ENCODE measurements at places on chromosomes 2 and 18. TPM values are rescaled to one million over a fixed set of nuclear protein-coding genes. Genes with fewer than 3 reads are reported as not detected.

GRCh38 chr2:3430172-3430571 is 50.7 kb downstream of the TRAPPC12 start:
- DNase-seq = no peak

GRCh38 chr2:135916207-135916606 is 40.0 kb upstream of the MCM6 start:
- peak; percentile 59 for DNase-seq

Gene LIMS3
- total RNA-seq = 3.6 TPM

GRCh38 chr2:157245144-157245840 is 12.2 kb upstream of the GALNT5 start:
- DNase-seq = no peak

DNA sequence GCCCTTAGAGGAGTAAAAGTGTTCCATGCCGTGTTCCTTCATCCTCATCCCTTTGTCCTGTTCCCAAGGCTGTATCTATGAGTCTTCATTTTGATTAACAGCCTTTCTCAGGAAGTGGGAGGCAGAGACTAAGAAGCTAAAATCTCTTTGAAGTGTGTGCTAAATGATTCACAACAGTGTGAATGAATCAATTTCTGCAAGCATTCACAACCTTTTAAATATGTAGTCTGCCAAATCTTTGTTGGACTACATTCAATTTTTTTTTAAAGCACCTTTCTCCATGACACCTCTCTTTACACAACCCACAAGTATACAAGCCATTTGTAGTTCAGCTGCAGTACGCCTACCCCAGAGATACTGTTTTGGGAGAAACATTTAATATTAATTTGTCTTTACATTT is 408.6 kb upstream of the FANCL start:
- DNase-seq = no peak

- DNase-seq = no peak
Observed at GRCh38 chr18:8177330-8178016, 431.8 kb upstream of the RAB12 start.

DNA sequence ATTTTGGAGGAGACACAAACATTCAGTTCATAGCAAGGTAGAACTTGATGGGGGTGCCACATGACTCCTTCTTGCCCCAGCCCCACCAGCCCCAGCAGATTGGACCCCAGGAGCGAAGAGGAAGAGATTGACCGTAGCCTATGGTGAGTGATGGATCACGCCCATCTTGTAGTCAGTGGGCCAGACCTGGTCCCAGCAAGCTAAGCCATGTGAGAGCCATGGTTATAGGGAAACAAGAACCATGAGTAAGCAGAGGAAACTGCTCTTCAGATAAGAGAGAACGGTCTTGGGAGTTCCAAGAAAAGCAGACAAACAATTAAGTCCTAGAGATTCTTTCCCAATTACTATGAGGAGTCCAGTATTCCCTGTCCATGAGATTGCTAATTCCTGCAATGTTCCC is 4.6 kb upstream of the TCF4 start:
- DNase-seq = no peak

GRCh38 chr2:68857855-68858456 is 13.2 kb downstream of the BMP10 start:
- DNase-seq = no peak

Gene FOXD4L1
- 0.42 TPM for total RNA-seq

Gene ANKRD39
- 24.5 TPM for total RNA-seq

Gene DUSP19
- total RNA-seq = 3.3 TPM

Gene KANSL1L
- 10.7 TPM for total RNA-seq

GRCh38 chr2:179273461-179273962 is 8.9 kb upstream of the SESTD1 start:
- no peak for DNase-seq

DNA sequence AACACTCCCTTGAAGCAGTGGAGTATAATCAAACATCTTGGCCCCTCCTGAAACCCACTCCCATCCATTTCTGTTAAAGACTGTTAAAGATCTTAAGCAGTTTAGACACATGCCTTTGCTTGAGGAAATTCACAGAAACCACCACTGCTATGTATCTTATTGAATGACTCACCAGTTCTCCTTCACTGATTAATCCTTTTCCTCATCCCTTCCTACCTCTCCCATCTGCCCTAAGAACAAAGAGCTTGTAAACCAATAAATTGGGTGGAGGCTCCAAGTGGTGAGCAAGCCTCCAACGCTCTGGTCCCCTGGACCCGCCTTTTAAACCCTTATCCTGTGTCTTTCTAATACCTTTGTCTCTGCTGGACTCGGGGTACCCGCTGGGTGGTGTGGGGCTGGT is 746.1 kb downstream of the LRP1B start:
- no peak for DNase-seq

DNA sequence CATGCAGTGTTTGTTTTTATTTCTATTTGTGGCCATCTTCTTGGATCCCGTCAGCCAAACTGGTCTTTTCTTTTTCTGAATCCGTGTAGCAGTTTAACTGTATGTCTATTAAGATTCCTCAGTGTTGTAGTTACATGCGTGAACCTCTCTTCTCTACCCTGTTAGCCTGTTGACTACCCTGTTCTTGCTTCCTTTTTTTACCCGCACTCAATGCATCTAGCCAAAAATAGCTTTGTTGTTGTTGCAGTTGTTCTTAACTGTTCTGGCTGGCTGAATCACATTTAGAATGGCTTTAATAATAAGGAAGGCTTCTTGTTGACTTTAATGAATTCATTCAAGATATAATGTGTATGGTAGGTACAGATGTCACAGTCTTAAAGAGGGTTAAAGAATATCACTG is 137.1 kb downstream of the LCLAT1 start:
- no peak for DNase-seq

DNA sequence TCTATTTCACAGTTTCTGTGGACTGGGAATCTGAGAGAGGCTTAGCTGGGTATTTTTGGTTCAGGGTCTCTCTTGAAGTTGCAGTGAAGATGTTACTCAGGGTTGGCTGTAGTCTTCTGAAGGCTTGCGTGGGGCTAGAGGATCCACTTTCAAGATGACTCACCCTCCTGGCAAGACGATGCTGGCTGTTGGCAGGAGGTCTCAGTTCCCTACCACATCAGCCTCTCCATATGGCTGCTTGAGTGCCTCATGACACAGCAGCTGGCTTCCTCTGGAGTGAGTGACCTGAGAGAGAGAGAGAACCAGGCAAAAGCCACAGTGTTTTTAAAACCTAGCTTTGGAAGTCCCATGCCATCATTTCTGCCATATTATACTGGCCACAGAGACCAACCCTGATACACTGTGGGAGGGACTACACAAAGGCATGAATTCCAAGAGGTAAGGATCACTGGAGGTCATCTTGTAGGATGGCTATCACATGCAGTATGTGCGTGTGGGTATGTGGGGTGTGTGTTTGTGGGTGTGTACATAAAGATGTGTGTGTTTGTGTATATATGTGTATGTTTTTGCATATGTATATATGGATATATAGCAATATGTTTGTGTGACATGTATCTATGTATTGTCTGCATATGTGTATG is 25.1 kb downstream of the DNPEP start:
- no peak for DNase-seq

DNA sequence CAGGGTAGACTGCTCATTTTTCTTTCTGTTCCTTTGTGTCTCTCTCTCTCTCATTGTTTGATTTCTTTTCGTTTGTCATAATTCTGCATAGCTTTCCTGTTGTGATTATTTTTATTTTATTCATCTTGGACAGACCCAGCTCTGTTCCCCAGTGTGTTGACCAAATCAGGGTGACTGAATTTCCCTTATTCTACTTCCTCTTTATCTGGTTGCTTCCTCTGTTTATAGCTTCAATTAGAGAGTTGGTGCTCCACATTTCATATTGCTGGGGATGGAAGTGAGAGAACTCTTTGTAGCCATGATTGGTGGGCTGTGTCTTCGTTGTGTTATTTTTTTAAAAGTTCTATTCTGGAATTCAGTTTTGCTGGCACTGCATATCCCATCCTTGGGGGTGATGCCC is 19.1 kb downstream of the PROKR1 start:
- no peak for DNase-seq

GRCh38 chr2:99297994-99298393 is 3.0 kb downstream of the LYG1 start:
- DNase-seq = no peak

Gene CLIP4
- 69.2 TPM for total RNA-seq

GRCh38 chr18:59156316-59156715 is 16.6 kb downstream of the SEC11C start:
- no peak for DNase-seq

- no peak for DNase-seq
Observed at GRCh38 chr2:233105156-233105895, 45.2 kb downstream of the INPP5D start.

DNA sequence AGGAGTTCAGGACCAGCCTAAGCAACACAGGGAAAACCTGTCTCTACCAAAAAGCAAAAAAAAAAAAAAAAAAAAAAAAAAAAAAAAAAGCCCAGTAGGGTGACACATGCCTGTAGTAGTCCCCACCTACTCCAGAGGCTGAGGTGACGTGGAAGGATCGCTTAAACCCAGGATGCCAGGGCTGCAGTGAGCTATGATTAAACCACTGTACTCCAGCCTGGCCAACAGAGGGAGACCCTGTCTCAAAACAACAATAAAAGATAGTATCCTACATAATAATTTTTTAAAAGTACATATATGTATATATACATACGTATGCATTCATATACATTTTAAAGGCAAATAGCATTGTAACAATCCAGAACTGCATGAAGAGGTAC is 51.7 kb downstream of the SOS1 start:
- peak; percentile 44 for DNase-seq

DNA sequence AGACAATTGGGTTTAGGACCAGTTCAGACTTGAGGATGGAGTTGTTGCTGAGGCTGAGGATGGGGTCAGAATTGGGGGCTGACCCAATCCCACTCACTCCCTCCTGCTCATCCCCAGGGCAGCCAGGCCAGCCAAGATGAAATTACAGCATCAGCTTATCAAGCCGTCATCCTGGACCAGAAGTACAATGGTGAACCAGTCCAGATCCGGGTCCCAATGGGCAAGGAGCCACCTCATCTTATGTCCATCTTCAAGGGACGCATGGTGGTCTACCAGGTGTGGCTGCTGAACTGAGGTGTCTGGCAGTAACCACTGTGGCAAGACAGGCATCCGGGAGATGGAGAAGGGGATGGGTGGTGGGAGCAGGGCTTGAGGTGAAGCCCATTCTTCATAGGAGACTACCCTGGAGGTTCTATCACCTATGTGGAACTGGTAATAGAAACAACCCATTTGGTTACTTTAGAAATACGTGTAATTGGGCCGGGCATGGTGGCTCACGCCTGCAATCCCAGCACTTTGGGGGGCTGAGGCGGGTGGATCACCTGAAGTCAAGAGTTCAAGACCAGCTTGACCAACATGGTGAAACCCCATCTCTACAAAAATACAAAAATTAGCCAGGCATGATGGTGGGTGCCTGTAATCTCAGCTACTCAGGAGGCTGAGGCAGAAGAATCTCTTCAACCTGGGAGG is 13.9 kb downstream of the VIL1 start:
- DNase-seq = no peak

- no peak for DNase-seq
Observed at GRCh38 chr18:52339891-52340371, at the start of gene DCC. Gene DCC (plus strand): TSS chr18:52340197. CDS start chr18:52340788, 591 bp downstream.

- no peak for DNase-seq
Observed at GRCh38 chr18:6146307-6146661, 251.0 kb upstream of the TMEM200C start.

- DNase-seq = peak; percentile 59
Observed at GRCh38 chr2:237432484-237433092, 18.6 kb upstream of the COL6A3 start.

GRCh38 chr2:66929632-66930338 is 467.3 kb upstream of the ETAA1 start:
- DNase-seq = no peak

DNA sequence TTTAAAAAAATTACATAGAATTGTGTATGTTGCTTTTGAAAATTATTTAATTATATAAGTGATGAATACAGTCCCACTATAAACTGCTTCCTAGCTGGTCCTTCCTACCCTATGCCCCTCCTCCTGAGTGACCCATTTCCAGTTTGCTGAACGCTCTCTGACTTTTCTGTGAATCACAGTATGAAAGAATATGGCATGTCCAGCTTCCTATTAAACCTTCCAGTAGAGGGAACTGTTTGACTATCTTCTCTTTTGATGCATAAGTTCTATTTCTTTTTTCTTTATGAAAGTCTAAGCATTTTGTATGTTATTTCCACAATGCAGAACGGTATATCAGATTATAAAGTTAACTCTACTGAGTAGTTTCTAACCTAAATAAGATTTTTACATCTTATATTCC is 41.3 kb downstream of the PSMG2 start:
- DNase-seq = peak; percentile 40

DNA sequence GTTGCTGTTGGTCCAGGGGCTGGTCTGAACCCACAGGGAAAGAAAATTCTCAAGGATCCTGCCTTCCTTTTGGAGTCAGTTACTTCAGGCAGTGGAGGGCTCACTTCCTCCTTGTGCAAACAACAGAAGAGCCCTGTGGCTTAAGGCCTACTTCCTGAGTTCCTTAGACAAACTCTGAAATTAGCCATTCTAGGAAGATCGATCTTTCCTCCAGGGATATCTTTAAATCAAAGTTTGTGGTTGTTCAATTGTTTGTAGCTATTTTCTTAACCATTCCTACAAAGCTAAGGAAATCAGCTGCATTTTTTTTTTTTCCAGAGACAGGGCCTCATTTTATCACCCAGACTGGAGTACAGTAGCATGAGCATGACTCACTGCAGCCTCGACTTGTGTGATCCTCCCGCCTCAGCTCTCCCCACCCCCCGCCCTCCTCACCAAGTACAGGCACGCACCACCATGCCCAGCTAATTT is 156.0 kb downstream of the TANC1 start:
- no peak for DNase-seq

- no peak for DNase-seq
Observed at GRCh38 chr2:215299337-215299859, 12.5 kb upstream of the ATIC start.

- no peak for DNase-seq
Observed at GRCh38 chr2:211477537-211478275, 921.3 kb downstream of the CPS1 start.

DNA sequence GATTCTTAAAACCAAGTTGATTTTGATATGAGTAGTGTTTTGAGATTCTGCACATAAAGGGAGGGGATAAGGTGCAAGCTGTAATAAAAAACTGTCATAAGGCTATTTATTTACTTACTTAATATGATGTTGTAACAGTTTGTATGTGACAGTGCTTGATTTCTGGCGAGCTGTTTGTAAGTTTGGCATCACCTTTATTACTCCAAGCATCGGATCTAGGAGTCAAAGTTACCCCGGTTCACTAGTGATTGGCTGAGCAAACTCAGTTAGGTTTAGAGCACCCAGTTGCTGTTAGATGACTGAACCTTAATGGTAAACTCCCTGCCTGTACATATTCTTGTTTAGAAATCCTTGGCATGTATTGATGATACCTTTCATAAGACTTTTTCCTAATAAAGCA is 16.1 kb downstream of the ZCCHC2 start:
- DNase-seq = no peak

Gene UGT1A6
- not detected for total RNA-seq

Gene EMILIN1
- total RNA-seq = 0.81 TPM
